ENCODE measurements at places on chromosomes 11 and 22. TPM values are rescaled to one million over a fixed set of nuclear protein-coding genes. Genes with fewer than 3 reads are reported as not detected.

GRCh38 chr11:70099578-70100279 is 21.6 kb downstream of the ANO1 start:
- DNase-seq, result no peak

The CRYBB3 gene
- not detected for total RNA-seq

DNA sequence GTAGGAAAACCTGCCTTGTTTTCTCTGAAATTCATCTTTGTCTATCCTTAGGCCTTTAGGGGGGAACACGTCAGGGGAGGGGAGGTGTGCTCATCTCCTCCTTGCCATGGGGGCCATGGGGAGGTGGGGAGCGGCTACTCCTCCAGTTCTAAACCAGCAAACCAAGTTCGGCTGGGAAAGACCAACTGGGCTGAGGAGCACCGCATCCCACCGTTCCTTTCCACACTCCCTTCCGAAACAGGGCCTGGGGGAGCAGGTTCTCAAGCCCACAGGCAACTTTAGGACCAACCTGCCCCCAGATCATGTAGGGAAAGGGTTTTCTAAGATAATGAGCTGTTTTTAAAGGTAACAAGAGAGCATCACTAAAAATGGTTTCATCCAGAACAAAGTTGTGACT is 77.5 kb upstream of the PITPNB start:
- no peak for DNase-seq

GRCh38 chr11:44016131-44016530 is 31.6 kb upstream of the ACCSL start:
- no peak for DNase-seq

The FAU gene
- total RNA-seq, result 1,038 TPM

Data from activated CD8-positive, alpha-beta T cell treated with anti-CD3 and anti-CD28 coated beads, Interleukin-2, amount 10 ng/mL, durations not matched to agents 7 days and 5 days (primary cell).